ENCODE measurements at places on chromosomes 5 and 9.

GRCh38 chr5:80569961-80570786, at the start of gene ANKRD34B:
Gene ANKRD34B (minus strand): TSS chr5:80570280. CDS start chr5:80560019, 10,261 bp downstream.
- no peak for DNase-seq

DNA sequence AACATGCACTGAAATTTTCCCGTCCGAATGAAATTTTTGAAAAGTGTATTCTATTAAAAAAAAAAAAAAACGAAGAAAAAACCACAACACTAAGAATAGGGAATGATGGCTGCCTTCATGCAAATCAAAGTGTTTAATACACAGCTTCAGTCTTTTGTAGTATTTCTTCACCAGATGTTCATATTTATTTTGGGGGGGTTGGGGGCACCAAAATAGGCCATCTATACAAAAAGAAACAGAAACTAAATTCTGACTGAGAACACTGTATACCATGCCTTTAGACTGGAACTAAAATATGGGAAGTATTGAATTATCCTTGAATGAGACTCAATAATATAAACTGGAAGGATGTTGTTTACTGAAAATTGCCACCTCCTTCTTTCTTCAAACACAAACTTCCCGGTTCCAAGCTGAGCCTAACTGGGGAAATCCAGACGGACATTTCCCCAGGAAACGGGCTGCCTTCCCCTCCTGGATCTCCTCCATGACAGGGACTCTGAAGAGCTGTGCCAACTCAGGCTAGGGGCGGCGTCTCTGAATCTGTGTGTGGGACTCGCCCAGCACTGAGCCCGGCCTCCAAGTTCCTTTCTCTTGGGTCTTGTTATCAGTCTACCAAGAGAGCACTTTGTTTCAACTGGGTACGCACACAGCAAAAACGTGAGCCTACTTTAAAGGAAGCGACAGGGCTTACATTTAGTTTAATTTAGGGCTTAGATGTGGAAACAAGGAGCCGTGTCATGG, 511.3 kb upstream of the ADAMTS16 start:
- DNase-seq = no peak

DNA sequence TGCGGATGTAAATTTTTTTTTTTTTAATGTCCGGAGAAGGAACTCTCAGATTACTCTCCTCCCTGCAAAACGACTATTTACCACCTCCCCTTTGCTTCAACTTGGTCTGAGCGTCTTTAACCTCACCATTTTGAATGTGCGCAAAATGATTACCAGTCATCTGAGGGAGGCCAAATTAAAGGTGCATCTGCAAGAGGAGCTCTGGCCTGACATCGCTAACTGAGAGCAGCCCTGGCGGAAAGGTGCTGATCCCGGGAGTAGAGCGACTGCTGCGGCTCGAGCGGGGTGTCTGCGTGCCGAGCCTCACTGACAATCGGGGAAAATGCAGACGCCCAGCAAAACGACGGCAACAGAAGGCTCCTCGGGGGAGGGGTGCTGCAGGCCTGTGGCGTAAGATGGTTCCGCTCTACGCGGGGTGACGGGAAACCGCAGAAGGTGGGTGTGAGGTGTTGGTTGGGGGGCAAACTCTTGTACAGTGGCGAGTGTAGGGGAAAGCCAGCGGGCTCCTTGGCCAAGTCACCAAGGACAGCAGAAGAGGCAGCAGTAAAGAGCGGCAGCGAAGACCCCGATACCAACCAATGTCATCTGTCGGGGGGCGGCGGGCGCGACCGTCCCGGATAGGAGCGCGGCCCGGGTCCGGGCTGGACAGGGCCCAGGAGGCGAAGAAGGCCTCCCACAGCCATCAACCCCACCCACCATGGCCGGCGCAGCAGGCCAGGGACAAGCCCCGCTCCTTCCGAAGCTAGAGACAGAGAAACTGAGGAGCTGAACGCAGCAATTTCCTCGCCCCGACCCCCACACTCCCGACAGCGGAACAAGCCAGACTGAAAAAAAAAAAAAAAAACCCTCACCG, 557 bp downstream of the PJA2 start:
- DNase-seq = peak; percentile 79

DNA sequence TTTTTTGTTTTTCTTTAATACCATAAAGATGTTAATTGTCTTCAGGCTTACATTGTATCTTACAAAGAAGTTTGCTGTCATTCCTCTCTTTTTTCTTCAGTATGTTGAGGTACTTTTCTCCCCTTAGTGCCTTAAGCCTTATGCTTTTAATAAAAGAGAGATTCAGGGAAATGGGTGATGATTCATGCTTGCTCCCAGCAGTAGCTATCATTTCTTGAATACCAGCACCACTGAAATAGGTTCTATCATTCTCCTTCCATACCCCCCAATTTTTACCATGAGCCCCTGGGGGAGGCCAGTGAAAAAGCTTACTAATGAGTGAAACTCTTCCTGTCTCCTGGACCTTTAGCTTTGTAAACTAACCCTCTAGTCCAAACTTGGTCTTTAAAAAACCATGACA, 165.0 kb downstream of the FBXL7 start:
- DNase-seq = no peak

- DNase-seq = no peak
Measured at GRCh38 chr5:103867857-103868598, 305.4 kb upstream of the NUDT12 start.

- no peak for DNase-seq
Measured at GRCh38 chr9:15433661-15434060, 11.0 kb downstream of the SNAPC3 start.

- DNase-seq = no peak
Measured at GRCh38 chr5:82408033-82408432, 129.9 kb upstream of the RPS23 start.

- no peak for DNase-seq
Measured at GRCh38 chr5:173762045-173762444, 126.1 kb upstream of the CPEB4 start.

GRCh38 chr5:158699298-158699880, 400.3 kb downstream of the EBF1 start:
- DNase-seq = peak; percentile 46

GRCh38 chr5:135072387-135073281, 38.6 kb upstream of the PITX1 start:
- DNase-seq = no peak

- no peak for DNase-seq
Measured at GRCh38 chr5:125408448-125409233, 662.2 kb upstream of the ZNF608 start.

- DNase-seq = no peak
Measured at GRCh38 chr5:140347360-140347759, 957 bp upstream of the HBEGF start.

DNA sequence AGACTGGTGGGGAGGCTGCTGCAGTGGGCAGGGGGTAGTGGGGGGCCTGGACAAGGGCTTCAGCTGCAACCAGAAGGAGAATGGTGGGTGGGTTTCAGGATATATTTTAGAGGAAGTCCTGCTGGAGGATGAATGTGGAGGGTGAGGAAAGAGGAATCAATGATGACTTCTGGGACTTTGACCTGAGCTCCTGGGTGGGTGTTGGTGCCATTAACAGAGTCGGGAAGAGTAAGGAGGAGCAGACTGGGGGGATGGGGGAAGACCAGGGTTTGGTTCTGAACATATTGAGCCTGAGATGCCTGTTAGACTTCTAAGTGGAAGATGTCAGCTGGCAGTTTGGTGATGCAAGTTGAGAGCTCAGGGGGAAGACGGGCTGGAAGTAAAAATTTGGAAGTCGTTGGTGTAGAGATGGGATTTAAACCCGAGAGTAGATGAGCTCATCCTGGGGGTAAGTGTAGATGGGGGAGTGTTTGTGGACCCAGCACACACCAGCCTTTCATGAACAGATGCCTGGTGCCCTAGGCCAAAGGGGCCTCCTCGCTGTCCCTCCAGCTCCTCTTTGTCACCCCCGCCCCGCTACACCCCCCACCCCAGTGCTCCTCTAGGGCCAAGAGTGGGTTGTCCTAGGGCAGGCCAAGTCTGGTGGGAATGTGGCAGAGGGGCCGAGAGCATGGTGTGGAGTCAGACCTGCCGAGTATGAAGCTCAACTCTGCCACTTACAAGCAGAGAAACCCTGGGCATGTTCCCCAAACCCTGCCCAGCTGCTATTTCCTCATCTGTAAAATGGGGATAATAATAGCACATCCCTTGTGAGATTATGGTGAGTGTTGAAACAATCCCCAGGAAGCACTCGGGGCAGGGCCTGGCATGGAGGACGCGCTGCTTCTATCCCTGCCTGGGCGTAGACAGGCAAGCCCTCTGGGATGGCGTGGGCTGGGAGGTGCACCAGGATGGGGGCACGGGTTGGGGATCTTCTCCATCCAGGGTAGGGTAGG, 4.0 kb downstream of the DNM1 start:
- DNase-seq = no peak

DNA sequence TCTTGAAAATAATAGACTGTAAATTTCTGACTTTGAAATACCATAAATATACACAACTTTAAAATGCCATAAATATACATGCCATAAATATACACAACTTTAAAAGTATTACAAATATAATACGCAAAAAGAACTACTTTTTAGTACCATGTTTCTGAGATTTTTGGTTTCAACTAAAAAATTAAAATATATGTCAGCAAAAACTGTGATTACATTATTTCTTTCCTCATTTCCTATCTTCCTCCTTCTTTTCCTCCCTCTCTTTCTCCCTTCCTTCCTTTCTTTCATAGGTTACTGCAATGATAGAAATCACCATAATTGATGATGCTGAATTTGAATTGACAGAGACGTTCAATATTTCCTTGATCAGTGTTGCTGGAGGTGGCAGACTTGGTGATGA, 200.5 kb downstream of the ADGRV1 start:
- DNase-seq = no peak

DNA sequence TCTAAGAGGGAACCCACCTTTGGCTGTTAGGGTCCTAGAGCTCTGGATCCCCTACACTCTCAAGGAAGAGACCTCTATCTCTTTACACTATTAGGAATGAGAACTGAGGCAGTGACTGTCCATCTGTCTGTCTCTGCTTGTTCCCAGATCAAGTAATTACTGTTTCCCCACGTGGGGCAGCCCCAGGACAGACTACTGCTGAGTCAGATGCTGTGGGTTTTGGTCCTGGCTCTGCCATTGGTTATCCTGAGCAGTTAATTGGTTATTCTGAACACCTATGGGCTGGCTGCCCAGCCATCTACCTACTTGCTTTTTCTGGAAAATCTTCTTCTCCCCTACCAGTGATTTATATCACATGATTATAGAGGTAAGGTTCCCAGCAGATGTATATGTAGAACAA, 33.3 kb downstream of the FBXO10 start:
- DNase-seq = no peak

DNA sequence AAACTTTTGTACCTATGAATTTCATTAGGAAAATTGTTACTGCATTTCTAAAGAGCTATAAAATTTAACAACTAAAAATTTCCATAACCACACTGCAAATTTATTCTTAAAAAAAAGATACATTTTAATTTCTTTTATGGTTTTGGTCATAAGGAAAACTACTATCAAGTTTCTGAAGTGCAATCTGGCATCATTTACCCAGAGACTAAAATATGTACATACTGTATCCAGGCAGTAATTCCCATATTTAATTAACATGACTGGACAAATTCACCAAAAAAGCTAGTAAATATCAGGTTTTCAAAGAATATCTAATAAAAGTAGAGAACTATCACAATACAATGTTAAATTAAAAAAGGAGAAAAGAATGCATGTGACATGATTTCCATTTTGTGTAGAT, 20.7 kb downstream of the PUM3 start:
- DNase-seq = no peak

- DNase-seq = no peak
Measured at GRCh38 chr5:144422018-144422727, 251.5 kb downstream of the KCTD16 start.

GRCh38 chr5:32071351-32071944, 102.7 kb downstream of the GOLPH3 start:
- DNase-seq = no peak

- peak; percentile 26 for DNase-seq
Measured at GRCh38 chr5:74766418-74766848, 484 bp downstream of the GFM2 start.

- DNase-seq = no peak
Measured at GRCh38 chr5:131944702-131945550, 537 bp downstream of the MEIKIN start.

DNA sequence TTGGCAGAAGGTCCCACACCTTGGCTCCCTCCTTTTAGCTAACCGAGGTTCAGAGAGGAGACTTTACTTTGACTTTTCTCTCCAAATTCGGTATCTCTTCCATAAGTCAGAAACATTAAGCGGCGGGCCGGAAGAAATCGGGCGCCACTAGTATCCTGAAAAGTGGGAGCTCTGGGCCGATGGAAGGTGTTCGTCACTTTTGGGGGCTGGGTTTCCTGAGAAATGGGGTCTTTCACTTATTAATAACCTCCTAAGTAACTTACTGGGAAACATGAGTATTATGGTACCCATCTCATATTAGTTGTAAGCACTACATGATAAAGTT, 716 bp downstream of the STX17 start:
- DNase-seq = no peak

DNA sequence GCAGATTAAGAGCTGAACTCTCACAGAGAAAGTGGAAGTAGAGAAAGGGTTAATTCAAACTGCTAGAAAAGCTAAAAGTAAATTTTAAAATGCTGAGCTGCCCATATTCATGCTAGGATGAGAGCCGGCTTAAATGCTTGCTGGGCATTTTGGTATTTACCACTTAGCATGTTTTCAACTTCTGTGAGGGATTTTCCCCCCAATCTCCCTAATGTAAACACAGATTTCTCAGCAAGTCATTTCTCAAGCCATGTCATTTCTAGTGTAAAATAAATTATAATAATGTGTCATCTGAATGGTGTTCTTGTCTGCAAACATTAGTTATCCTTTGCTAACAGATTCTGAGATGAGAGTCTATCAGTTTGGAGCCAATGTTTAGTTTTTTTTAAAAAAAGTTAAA, 22.3 kb downstream of the RPS23 start:
- no peak for DNase-seq

DNA sequence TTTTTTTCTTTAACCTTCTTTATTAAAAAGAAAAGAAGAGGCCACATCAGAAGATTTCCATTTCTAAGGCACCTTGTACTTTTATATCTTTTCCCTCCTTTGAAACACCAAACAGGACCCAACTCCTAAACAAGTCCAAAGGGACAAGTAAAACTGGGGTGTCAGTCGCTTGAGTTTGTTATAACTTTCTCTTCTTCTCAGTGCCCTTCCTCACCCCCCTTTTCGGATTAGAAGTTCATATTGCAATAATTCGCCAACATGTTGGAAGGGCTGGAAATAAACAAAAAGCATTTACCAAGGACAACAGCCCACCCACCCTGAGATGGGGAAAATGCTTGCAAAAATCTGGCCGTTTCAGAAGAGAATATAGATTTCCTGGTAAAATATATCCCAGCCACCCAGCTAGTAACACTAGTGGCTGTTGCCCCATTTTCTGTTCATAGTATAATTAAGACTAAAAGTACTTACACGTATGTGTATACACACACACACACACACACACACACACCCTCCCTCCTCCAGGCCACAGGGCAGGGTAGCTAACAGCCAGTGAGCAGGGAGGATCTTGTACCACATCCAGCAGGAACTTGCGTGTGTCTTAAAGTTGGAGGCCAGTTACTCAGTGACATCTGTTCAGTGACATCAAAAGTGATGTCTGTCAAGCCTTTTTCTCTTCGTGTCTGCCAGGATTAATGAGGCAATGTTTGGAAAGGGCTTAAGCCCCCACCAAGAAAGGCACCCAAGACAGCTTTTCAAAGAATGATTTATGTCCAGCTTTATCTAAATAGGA, 149.1 kb upstream of the KLF4 start:
- peak; percentile 86 for DNase-seq

Measured in muscle of arm (tissue), 14 donors.